ENCODE measurements at places on chromosomes 12 and 14.

- no peak for DNase-seq
Measured at GRCh38 chr12:104566244-104566993, 109.7 kb downstream of the CHST11 start.

DNA sequence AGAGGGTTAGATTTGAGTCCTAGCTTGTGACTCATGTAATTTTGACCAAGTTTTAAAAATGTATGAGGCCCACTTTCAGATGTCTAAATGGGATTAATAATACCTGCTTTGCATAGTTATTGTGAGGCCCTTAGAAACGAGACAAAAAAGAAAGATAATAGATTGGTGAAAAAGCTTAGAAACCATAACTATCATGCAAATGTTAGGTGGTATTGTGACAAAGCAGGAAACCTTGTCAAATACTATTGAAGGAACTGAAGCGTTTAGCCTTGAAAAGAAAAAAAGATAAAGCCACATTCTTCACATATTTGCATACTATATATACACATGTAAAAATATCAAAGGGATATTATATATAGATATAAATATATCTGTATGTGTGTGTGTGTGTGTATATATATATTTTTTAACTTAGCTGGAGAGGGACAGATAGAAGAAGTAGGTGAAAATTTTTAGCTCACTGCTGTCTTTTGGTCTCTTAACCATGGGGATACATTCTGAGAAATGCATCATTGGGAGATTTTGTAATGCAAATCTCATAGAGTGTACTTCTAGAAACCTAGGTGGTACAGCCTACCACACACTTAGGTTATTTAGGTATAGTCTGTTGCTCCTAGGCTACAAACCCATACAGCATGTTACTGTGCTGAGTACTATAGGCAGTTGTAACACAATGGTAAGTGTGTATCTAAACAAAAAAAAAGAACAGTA, 270.3 kb downstream of the CCDC91 start:
- no peak for DNase-seq

DNA sequence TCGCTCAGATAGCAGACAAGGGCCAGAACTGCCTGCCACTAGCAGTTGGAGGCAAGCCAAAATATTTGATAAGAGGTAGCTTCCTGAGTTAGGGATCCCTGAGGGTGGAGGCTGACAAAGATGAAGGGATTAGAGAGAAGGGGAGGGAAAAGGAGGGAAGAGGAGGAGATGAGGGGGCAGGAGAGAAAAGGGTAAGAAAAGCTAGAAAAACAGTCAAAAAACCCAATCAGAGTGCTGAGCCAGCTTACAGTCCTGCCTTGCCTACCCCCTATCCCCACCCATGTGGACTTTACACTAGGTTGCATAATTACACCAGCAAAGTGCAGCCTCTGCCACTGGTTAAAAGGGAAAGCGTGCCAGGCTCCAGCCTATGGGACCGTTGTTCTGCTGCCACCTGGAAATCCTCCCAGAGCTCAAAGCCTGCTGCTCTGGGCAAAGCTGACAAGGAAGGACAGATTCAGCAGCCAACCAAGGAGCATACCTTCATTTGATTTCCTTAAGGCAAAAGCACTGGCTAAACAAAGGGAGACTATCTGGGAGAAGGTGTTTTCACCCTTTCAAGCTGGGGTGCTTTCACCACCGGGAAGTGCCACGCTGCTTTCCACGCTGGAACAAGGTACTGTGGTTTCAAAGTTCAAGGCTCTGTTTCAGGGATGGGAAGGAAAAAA, 3.8 kb upstream of the NUMB start:
- DNase-seq, result no peak

DNA sequence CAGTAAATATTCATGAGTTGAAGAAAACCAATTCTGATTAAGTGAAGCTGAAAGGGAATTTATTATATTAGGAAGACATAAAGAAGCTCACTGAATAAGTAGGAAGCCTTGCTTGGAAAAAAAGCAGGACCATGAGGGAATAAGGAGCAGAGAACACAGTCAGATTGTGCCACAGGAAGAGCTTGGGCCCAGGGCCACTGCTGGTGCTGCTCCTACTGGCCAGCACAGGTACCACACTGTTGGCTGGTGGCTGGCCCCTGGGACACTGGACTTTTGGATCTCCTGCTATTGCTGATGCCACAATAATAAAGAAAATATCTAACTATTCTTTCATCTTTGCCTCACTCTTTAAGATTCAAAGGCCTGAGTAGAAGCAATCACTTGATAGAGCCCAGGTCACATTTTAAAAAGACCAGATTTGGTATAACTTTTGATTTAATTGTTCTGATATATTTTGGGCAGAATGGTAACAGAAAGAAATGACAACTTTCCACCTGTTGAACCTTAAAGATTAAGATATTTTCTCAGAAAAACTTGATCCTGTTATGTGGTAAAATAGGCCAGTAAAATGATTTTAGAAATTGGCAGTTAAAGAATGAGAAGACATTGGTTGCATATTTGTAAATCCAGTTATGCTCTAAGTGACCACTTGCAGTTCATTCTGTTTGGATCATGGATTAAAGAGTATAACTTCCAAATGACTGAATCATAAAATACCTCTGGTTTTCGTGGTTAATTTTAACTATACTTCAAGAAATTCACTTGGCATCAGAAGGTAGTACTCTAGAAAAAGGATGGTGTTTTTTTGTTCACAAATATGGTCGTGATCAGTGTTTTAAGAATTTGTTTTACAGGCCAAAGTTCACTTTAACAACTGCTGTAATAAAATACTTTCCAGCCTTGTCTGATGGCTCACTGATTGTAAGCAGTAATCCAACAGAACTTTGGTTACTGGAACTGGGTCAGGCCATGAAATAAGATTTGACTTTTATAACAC, 68.3 kb downstream of the DERA start:
- DNase-seq, result peak; percentile 94

DNA sequence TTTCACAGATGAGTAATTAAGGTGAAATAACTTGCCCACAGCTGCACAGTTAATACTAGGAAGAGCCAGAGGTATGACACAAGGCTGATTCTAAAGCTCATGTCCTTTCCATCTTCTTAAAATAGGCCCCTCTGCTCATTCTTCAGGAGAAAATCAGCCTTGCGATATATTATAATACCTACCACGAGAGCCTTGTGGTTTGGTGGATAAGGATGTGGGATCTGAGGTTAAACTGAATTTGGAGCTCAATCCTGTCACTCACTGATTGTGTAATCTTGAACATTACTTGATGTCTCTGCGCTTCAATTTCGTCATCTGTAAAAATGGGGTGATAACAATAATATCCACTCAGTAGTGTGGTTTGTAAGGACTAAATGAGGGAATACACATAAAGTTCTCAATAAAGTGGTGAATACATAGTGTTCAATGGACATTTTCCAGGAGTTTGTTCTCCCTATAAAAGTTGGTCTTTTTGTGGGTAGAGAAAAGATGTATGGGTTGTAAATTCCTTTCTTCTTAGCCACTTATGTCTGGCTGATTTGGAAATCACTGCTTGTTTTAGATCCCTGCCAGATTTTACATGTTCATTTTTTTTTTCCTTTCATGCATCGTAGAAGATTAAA, 25.1 kb upstream of the ATP2B1 start:
- DNase-seq, result peak; percentile 98

DNA sequence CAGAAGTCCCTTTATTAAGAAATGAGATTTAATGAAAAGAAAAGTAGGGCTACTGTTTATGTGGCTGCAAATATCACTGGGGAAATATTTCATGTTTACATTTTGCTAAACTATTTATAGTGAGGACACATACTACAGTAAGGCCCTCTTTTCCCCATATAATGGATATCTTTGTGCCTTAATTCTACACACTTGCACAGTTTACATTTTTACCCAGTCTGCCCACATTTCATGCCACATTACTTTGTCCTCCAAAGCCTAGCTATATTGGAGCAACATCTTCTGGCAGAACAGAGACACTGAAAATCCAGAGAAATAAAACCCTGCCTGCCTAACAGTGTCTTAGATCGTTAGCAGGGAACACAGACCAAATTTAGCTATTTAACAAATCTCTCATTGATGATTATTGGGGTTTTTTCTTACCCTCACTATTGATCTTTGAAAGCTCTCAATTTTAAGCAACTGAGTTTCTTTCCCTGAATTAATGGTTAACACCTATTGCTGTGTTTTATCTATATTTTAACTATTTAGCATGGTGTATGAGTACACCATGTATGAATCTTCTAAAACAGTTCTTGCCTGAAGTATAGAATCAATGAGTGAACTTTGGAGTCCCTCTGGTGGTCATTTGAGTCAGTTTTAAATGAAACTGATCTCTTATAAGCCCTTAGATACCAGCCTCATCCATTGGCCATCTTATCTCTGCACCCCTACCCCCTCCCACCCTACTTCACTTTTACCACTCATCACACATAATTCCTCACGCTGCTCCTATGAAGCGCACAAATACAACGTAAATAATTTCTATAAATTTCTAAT, 170.2 kb downstream of the BCAT1 start:
- peak; percentile 51 for DNase-seq

DNA sequence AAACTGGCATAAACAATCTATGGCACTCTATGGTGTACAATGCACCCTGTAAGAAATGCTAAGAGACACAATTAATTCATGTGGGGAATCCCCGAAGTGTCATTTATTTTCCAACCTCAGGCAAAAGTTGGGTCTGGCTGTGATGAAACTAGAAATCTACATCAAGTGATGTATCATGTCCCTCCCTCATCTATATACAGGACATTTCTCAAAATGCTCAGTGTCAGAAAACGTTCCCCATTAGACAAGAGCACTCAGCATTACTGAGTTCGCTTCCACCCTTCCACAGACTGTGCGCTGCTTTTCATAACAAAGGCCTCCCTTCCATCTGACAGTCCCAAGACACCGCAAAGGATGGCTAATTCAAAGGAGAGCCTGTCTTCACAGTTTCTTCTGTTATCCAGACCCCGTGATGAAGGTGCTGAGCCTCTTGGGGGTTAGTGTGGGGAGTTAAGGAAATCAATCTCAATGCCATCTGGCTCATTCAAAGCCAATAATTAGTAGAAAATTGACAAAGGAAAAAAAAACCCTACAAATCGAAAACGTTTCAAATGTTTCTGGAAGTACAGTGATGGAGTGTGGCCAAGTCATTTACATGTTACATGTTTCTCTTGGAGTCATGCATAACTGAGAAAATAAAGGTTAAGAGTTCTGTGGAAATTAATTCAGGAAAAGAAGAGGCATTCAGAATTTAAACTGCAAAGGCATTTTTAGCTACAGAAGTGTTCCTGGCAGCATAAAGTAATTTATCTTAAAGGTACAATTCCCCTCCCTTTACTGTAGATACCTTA, 7.5 kb downstream of the CCDC88C start:
- no peak for DNase-seq

- DNase-seq, result no peak
Measured at GRCh38 chr12:108700833-108701541, 30.3 kb downstream of the CORO1C start.

DNA sequence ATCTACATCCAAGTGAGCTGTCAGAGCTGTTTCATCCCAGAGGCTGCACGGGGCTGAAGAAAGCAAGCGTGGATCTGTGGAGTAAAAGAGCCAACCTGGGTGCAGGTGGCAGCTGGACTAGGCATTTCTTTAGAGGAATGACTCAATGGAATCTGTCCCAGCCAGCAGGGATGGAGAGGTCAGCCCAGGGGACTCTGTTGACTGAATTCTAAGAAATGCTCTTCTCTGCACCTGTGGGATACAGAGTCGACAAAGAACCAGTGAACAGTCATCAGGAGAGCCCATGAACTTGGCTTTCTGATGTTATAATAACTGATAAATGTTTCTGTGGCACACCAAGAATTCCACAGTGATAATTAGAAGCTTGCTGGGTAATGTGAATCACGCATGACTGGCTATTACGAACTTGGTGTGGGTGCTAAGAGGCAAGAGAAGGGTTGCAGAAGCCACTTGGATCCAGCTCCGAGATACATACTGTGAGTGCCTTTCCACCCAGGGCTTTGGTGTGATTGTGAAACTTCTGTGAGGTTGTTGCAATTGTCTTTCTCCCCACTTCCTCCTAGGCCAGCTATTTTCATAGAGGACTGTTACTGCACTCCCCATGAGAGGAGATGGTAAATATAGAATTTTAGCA, 16.2 kb downstream of the PYGL start:
- DNase-seq, result peak; percentile 70

- no peak for DNase-seq
Measured at GRCh38 chr14:100788942-100789341, 37.0 kb upstream of the MEG3 start.

DNA sequence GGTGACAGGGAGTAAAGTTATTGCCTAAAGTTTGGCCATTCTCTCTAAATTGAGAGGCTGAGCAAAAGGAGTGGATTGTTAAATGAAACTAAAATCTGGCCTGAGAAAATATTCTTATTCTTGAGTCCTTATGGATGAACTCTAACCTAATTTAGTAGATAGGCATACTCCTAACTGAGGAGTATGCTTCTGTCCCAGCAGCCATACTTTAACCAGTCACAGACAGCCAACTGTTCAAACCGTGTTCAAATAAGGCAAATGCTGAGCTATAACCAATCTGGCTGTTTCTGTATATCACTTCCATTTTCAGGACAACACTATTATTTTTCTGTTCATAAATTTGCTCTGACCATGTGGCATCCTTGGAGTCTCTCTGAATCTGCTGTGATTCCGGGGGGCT, 75.9 kb upstream of the RERGL start:
- no peak for DNase-seq

DNA sequence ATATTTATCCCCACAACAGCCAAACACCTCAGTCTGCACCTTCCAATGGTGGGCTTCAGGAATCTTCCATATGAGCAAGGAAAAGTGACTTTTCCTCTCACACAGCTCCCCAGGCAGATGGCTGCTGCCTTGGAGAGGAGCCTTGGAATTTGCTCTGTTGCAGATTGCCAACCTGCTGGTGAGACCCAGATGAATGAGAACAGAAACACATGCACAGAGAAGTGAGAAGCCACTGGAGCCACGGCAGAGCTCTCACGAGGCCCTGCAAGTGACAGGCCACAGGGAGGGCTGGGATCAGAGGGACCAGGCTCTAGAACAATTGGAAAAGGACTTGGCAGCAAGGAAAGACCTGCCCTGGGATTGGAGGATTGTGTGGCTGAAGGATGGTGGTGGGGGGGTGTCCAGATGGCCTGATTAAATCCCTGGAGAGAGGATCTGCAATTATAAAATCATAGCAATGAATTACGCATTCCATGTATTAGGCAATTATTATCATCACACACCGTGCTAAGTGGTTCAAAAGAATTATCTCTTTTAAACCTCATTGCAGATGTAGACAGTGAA, 84.9 kb upstream of the PWP1 start:
- DNase-seq, result no peak

Measured in fibroblast of skin of right biceps (primary cell).